ENCODE measurements at places on chromosomes 5 and 9. TPM values are rescaled to one million over a fixed set of nuclear protein-coding genes. Genes with fewer than 3 reads are reported as not detected.

Gene LRRC14B
- total RNA-seq, result not detected

Gene JAKMIP2
- 7.8 TPM for total RNA-seq

Gene SLC44A1
- 10.2 TPM for total RNA-seq

Gene NRARP
- total RNA-seq, result 1.7 TPM

Gene ANKRD55
- 3.4 TPM for total RNA-seq

Gene CDKN2B
- total RNA-seq, result 0.33 TPM

Gene SPATA6L
- total RNA-seq, result 5.2 TPM

Gene NIM1K
- total RNA-seq, result 0.41 TPM

Gene MRRF
- 27.7 TPM for total RNA-seq

Gene FAM221B
- total RNA-seq, result not detected

Gene MSMP
- total RNA-seq, result not detected
